Activated T-helper 1 cell treated with anti-CD3 and anti-CD28 coated beads, Interleukin-12 subunit alpha, Interleukin-12 subunit beta, Interleukin-2, Interleukin-4 antibody, amounts not matched to agents 30 ng/mL and 10 ng/mL and 1 ng/mL, durations not matched to agents 14 hours and 24 hours and 36 hours (primary cell): ENCODE measurements at places on chromosomes 7 and 10. TPM values are rescaled to one million over a fixed set of nuclear protein-coding genes. Genes with fewer than 3 reads are reported as not detected.

The TFEC gene
- not detected in 2 replicates for total RNA-seq

The SLC13A1 gene
- 0.05 TPM in 1 of 2 replicates, not detected in the other for total RNA-seq

The PHYHIPL gene
- not detected in 2 replicates for total RNA-seq

DNA sequence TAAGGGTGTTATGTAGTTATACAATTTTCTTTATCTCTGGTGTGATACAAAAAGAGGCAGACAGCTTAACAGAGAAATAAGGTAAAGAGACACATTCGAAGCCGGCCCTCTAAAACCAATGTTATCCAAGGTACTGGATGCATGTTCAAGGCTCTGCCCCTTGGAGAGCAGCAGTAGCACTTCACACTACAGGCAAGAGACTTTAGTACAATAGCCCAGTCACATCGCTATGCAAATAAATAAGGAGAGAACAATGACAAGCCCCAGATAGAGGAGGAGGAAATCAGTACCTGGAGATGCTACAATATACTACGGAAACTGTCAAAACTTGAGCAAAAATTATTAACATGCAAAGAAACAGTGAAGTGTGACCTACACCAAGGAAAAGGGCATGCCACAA lies 111.1 kb downstream of the ITGB1 start:
- no peak for DNase-seq

- no peak for DNase-seq
Observed at GRCh38 chr7:88184848-88185304, 35.0 kb downstream of the SRI start.

DNA sequence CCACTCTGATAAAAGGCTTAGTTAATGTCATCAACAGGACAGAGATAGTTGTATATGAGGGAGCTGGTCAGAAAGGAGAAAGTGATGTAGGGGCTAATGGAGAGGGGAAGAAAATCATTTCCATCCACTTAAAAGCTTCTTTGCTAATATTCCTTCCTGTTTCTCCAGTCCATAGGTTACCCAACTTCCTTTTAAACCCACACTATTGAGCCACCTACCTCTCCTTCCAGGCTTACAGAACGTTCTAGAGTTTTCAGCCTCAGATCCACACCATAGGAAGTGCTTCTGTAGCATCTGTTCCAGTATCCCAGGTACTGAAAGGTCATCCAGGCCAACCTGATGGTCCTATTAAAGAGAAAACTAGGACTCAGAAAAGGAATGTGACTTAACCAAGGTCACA lies 28.2 kb downstream of the STRIP2 start:
- no peak for DNase-seq

DNA sequence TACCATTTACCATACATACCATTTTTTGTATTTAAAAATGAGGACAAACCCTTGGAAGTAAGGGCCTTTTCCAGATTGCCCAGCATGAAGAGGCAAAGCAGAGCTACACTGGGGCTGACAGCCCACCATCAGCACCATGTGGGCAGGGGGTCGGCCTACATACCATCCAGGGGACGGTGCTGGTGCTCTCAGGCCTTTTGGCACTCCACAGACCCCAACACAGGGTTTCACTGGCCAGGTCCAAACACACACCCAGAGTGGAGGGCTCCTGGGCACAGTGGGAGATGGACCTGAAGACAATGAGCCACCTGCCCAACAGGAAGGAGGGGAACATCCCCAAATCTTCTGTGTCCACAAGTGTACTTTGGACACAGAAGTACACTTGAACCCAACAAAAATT lies 69.2 kb upstream of the CAMK2B start:
- DNase-seq: no peak

DNA sequence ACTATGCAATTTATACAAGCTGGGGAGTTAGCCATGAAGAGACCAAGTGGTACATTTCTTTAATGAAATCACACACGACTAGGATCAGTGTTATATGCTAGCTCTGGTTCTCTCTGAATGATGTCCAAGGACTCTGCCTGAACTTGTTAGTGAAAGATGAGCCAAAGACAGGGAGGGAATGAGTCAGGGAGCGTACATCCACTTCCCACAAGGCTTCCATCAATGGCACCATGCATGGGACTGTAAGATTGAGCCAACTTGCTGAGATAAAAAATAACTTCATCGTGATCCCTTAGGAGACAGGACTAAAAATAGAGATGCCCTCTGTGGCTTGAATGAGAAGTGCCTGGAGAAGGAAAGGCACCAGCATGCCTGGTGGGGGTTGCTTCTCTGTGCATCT lies 629.7 kb downstream of the ACTR3B start:
- DNase-seq: no peak

GRCh38 chr7:101814991-101815825 lies 2.2 kb upstream of the CUX1 start:
- peak; percentile 16 for DNase-seq

GRCh38 chr7:29970158-29970557 lies 19.4 kb downstream of the SCRN1 start:
- no peak for DNase-seq

GRCh38 chr10:404991-405390 lies 269.7 kb downstream of the ZMYND11 start:
- DNase-seq: no peak

- DNase-seq: no peak
Observed at GRCh38 chr10:3639546-3639945, 145.5 kb downstream of the KLF6 start.

DNA sequence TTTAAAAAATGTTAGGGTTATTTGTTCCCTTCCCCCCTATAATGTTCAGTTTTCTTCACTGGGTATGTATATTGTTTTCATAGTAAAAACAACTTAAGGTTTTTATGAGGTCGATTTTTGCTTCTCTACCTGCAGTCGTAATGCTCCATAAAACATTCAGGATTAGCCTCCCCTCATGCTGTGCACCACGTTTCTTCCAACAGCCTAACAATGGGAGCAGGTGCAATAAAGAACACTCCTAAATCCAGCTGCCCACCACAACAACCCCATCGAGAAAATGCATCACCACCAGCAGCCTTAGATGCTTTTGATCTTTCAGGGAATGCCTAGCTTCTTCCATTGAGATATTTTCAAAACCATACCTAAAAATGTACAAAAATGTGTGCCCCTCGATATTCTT lies 111.1 kb downstream of the ADAM12 start:
- DNase-seq: no peak

- no peak for DNase-seq
Observed at GRCh38 chr10:129764011-129764900, 199.8 kb downstream of the EBF3 start.

DNA sequence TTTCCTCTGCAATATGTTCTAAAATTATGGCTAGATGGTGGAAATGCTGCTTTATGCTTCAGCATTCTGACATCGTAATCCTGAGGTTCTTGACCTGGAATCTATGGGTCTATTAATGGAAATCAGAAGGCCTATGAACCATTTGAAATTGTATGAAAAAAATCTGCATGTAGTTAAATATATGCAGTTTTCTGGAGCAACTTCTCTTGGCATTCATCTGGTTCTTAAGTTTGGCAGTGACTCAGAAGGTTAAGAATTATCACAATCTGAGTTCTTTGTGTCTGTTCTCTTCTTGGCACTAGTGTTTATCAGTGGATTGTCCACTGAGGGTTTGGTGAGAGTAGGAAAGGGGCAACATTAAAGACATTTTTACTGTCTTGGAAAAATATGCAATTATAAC lies 71.1 kb upstream of the FZD1 start:
- no peak for DNase-seq

GRCh38 chr10:112280205-112280921 lies 2.8 kb upstream of the TECTB start:
- no peak for DNase-seq

- no peak for DNase-seq
Observed at GRCh38 chr7:96708872-96709271, 774 bp downstream of the SEM1 start.

DNA sequence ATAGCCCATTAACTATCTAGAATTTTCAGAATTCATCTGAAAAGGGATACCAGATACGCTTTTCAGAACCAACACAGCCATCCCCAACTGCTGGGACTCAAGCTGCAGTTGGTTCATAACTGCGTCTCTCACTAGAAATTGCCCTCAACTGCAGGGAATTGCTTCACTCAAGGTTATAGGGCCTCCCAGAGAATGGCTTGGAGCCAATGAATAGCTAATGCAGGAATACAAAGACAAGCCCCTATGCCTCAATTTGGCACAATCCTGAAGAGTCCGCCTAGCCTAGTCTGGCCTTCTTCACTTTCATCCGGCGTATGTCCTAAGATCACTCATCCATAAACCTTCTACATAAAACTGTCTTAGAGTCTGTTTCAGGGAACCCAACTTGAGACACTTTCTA lies 164.0 kb downstream of the SKAP2 start:
- no peak for DNase-seq
